ENCODE measurements at places on chromosomes 4 and X.

DNA sequence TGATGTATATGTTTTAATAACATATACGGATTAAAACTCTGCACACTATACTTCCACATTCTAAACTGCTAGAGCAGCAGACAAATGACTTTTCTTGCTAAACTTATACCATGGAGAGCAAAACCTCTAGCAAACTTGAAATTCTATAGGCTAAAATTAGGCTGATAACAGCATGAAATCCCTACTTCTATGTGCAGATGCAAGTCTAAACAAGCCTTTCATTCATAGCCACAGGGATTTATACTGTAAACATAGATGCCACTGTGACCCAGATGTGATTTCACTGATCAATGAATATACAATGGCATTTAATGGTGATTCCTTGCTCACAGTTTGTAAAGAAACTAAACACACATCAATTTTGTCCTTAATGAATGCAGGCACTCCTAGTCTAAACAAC is 151.0 kb downstream of the ANTXR2 start:
- DNase-seq: no peak

- no peak for DNase-seq
Measured at GRCh38 chrX:154471839-154472684, 7.0 kb downstream of the LAGE3 start.

DNA sequence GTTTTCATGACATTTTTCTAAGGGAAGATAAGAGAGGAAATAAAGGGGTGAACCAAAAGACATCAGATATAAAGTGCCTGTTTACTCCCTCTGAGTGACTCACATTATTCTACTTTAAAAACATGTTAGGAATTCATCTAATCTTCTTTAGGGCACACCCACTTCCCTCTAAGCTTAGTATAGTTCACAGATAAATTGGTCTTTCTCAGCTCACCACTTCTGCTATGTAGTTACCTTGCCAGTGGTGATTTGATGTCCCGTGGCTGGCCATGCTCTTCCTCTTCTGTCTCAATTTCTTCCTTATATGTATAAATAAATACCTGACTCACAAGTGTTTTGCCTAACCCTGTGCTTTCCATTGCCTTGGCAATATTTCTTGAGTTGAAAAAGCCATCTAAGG is 96.8 kb downstream of the PDLIM5 start:
- no peak for DNase-seq

GRCh38 chr4:113141901-113142346 is 92.5 kb downstream of the ANK2 start:
- DNase-seq: no peak

DNA sequence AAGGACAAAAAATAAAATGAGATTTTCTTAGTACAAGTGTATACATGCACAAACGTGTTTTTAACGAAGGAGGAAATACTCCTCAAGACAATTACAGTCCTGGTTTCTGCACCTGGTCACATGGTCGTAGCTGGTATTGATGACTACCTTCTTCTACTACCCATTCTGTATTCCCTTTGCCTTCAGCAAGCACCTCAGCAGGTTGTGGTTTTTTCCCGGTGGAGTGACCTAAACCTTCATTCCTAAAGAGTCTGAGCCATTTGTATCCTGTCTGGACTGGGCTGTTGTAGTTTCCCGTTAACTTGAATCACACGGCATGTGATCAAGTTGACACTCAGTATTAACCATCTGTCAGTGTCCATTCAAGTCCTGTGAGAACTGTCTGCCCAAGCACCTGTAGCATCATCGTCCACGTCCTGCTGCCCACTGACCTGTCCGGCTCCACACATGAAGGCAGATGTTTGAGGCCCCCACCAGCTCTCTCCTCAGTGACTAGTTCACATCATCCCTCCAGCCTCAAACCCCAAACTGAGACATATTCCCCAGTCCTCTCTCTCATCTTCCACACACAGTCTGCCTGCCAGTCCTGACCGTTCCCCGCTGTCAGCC is 31.1 kb upstream of the TBC1D14 start:
- no peak for DNase-seq

DNA sequence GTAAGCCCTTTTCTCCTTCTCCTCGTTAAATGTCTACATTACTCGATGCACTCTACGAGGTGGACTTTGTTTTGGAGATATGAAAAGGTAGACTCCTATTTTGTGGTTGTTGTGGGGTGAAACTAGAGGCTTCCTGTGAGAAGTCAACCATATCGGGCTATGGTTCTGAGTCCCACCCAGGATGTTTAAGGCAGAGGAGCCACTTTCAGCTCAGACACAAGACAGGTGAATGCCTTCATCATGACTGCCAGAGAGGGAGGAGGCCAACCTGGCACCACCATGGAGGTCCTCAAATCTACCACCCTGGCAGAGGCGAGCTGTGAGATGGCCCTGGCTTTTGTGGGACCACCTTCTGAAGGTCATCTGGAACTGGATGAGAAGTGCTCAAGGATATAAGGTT is 154.4 kb upstream of the KLF3 start:
- no peak for DNase-seq

- no peak for DNase-seq
Measured at GRCh38 chr4:40276546-40276945, 58.6 kb upstream of the CHRNA9 start.

- no peak for DNase-seq
Measured at GRCh38 chr4:15420642-15421041, 7.2 kb upstream of the C1QTNF7 start.

- no peak for DNase-seq
Measured at GRCh38 chr4:41878991-41879491, 56.2 kb upstream of the TMEM33 start.

GRCh38 chrX:150940844-150941495 is 42.2 kb upstream of the HMGB3 start:
- peak; percentile 62 for DNase-seq

- DNase-seq: no peak
Measured at GRCh38 chrX:72069350-72070160, 62.2 kb downstream of the RTL5 start.

DNA sequence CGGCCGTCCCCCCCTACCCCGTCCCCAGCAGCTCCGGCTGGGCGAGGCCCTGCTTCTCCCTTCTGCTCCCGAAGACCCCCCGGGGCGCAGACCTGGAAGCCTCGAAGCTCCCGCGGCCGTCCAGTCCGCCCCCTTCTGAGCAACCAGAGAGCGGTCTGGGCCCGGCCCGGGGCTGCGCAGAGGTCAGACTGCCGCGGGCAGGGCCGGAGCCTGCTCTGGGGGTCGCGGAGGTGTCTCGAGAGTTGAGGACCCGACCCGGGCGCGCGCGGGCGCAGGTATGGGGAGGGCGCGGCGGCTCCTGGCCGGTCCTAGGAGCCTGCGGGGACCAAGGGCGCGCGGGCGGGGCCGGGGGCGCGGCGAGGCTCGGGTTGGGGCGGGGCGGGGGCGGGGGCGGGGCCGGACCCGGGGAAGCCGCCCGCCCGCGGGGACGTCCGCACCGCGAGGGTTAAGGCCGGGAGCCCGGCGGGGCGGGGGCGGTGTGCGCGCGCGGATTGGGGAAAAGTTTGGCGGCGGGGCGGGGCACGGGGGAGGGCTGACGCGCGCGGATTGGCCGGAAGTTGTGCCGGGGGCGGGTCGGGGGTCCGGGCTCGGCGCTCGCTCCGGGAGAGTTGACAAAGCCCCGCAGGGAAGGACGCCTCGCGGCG is at the start of gene FGFRL1:
Gene FGFRL1, plus strand, starts transcription at position 605 of the 644 bp plus-strand sequence. CDS start 860 bp downstream, outside the sequence.
- no peak for DNase-seq

GRCh38 chr4:11805842-11806241 is 377.1 kb upstream of the HS3ST1 start:
- no peak for DNase-seq

DNA sequence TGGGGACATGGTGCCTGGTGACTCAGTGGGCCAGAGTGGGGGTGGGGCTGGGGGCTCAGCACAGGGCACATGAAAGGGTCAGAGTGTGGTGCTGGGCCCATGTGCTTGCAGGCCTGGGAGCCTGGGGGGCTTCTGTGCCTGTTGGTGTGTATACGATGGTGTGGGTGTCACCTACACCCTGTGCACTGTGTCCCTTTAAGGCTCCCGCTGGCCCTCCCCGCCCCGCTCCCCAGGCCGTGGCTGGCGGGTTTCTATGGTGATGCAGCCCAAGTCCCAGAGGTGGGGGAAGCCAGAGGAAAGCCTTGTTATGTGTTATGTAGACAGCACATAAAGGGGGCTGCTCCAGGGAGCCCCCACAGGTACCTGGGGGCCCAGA is 5.5 kb downstream of the L1CAM start:
- DNase-seq: no peak

DNA sequence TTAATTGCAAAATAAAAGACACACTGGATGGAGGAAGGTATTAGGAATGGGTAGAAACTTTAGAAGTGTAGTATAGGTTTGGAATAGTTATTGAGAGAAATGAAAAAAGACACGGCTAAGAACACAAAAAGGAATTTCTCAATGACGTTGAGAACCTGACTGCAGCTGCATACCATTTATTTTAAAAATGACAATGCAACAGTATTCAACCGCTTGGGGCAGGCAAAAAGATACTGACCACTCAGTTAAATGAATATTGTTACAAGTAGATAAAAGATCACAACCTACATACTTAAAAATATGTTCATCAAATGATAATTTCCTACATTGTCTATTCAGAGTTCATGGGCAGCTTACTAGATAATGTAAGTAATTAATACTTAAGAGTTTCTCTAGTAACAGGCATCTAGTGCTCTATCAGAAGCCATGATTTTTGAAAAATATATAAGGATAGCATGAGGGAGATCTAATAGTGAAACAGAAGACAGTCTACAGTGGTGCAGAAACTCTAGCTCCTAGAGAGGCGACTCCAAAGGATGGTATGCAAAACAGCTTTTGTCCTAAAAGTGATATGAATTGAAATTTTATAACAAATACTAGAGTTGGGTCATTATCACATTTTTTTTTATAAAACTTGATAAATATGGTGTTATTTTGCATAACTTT is 216.2 kb upstream of the VEGFC start:
- no peak for DNase-seq
